ENCODE measurements at places on chromosomes 5 and 9.

- DNase-seq = no peak
These were observed 3.1 kb downstream of the DMRTA1 start for GRCh38 chr9:22449719-22450118.

DNA sequence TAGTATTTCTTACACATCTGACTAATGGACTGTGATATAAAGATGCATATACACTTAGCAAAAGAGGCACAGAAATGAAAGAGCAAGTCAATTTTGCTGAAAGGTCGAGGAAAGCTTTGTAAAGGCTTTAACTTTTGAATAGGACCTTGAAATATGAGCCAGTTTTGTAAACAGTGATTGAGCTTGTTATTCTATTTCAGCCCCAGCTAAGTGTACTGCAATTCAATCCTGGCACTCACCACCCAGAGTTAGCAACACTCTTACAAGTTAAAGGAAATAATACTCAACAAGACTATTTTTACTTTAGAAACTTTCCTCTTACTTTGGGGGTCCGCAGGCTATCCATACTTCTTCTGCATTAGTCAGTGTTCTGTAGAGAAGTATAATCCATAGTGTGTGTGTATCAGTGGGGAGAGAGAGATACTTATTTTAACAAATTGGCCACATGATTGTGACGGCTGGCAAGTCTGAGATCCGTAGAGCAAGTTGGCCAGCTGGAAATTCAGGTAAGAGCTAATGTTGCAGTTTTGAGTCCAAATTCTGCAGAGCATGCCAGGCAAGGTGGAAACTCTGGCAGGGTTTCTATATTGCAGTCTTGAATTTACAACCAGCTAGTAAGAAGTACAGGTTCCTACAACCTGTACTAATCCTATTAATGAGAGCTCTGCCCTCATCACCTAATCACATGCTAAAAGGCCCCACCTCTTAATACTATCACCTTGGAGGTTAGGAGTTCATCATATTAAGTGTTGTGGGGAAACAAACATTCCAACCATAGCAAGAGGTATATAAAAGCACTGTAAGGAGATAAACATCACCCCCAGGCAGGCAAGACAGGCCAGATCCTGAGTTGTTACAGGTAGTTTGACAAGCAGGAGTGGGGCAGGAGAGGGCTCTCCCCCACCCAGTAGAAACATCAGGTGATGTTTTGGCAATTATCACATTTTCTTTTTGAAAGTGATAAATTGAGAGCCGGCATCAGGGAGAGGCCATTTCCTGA, 33.6 kb downstream of the IL7R start:
- DNase-seq = no peak

DNA sequence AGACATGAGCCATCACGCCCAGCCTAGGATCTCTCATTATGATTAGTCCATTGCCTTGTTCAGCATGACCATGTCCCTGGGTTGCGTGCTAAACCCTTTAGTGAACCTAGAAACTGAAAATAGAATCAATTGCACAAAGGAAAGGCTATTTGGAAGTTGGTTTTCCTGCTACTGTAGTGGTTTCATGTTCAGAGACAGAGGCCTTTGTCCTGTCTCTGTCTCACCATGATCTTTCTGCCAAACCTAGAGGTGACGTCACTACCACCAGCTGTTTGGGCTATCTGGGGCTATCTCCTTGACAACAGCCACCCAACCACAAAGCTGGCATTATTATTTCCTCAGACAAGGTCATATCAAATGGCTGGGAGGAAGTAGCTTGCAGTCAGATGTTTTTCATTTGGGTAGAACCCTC, 4.0 kb upstream of the CDK5RAP2 start:
- DNase-seq = no peak

- no peak for DNase-seq
These were observed 41.2 kb downstream of the FREM1 start for GRCh38 chr9:14868772-14869583.

DNA sequence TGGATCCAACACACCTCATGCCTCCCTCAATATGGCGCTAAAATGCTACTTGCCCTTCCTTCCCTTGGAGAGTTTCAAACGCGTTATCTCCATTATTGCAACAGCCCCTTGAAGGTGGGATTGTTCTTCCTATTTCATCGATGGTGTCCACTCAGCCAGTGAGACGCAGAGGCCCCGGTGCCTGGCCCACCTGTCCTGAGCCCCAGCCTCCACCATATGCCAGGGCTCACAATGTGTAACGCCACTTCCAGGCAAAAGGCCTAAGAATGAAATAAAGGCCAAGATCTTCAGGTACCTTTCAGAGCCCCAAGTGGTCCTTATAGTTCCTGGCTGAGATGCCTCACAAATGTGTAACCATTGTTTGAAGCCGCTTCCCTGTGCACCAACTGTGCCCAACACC, 170.7 kb upstream of the PHYKPL start:
- no peak for DNase-seq

DNA sequence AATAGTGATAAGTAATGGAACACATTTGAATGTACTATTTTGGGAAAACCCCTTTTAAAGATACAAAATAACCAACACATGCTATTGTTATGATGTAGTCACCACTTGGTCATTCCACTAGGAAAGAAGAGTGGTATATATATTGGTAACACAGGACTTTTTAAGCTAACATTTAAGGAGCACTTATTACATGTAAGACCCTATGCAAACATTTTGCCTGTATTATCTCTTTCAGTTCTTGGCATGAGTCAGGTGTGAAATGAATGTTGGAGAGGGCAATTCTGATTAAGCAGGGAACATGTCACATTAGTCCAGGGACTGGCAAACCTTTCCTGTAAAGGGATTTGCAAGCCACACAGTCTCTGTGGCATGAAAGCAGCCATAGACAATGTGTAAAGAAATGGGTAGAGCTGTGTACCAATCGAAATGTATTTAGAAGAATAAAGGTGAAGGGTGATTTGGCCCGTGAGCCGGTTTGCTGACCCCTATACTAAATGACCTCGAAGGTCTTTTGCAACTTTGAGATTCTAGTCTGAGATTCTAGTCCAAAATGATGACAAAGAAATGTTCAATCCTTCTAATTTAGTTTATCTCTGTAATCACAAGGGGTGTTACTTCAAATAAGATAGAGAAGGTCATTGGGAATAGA, 15.3 kb downstream of the ABLIM3 start:
- no peak for DNase-seq

- no peak for DNase-seq
These were observed 90.6 kb upstream of the CLINT1 start for GRCh38 chr5:157949520-157949919.

DNA sequence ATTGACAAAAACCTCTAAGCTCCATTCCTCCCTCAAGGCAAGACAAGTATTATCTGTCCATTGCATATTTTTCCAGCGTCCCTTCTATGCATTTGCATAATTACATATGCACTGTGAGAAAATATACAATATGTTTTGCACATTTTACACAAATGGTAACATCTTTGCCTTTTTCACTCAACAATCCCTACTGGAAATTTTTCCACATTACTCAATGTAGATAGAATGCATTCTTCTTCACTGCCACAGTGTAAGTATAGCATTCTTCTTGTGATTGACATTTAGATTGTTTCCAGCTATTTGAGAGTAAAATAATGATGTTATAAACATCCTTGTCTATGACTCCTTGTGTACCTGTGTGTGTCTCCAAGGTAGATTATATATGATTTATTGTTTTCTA, 205.0 kb downstream of the SLIT3 start:
- DNase-seq = no peak

GRCh38 chr5:61479850-61480614, 148.0 kb downstream of the ZSWIM6 start:
- no peak for DNase-seq

GRCh38 chr5:96321345-96321744, 111.7 kb downstream of the PCSK1 start:
- no peak for DNase-seq

DNA sequence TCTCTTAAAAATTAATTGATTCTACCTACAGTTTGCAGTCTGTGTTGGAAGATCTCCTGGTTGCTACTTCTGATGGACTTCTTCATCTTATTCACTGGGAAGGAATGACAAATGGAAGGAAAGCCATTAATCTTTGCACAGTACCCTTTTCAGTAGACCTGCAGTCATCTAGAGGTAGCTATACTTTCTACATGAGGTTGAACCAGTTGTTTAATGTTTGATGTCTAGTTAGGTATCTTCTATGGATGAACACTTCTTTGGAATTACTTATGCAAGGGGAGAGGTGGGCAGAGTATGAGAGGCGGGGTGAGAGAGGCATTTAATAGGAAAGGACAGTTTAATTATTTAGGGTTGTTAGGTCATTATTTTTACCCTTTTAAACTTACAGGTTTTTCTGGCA, 91.2 kb downstream of the RIC1 start:
- no peak for DNase-seq

GRCh38 chr5:179805070-179805528, 1.6 kb downstream of the MGAT4B start:
- DNase-seq = no peak

DNA sequence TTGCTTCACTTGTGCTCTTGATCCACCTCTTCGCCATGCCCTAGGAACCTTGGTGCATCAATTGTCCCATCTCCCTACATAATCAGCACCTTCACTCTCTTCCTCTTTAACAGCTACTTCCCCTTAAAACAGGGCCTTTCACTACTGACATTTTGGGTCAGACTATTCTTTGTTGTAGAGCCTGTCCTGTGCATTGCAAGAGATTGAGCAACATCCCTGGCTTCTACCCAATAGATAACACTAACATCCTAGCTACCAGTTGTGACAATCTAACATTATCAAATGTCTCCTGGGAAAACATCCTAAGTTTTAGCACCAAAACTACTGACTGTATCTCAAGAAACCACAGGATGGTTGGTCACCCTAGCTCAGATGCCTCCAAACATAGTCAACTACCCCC, 854.3 kb upstream of the DMAC1 start:
- DNase-seq = no peak

GRCh38 chr9:93020151-93020550, 38.4 kb upstream of the SUSD3 start:
- DNase-seq = no peak

DNA sequence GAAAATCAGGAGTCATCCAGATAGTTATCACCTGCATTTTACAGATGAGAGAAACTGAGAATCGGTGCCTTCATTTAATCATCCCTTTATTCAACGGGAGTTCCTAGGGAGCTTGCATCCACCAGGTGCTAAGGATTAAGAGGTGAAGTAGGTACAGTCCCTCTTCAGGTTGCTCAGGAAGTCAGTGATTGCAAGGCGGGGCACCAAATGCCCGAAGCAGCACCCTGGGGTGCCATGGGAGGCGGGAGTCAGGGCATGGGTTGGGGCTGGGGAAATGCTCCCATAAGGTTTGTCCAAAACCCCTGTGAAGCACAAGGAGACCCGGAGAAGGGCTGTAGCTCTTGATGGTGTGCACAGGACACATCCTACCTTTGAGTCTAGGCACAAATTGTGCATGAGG, 98.8 kb upstream of the KLF4 start:
- no peak for DNase-seq

DNA sequence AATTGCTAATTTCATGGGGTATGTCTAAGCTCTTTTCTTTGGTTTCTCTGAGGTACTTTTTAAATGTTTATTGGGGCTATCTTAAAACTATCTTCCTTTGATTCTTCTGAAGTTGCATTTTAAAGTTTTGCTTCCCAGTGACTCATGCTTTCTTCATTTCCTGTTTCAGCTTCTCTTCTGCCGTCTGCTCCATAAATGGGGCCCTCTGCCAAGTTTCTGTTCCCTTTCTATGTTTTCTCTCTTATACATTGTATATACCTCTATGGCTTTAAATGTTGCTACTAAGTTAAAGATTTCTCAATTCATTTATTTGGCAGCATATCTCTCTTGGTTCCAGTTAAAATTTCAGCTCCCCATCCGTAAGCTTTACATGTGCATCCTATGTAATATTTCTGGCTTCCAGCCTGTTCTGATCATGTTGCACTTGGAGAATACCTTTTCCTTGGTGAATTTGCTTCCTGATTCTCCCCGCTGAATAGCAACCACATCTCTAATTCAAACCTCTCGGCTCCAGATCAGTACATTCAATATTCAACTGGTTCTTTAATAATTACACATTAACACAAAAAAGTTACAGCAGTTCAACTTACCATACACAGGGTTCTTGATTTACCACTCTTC, 125.3 kb downstream of the ST8SIA4 start:
- no peak for DNase-seq

- no peak for DNase-seq
These were observed 11.6 kb downstream of the COL27A1 start for GRCh38 chr9:114166614-114167572.

GRCh38 chr9:127346584-127346983, 50.4 kb upstream of the SLC2A8 start:
- DNase-seq = no peak

- DNase-seq = no peak
These were observed 265.5 kb upstream of the ADRA1B start for GRCh38 chr5:159650803-159651202.

GRCh38 chr5:56951126-56951945, 587 bp downstream of the MIER3 start:
- no peak for DNase-seq
